Activated T-helper 1 cell treated with Interleukin-2 at 50 U/mL for 16 hours (primary cell): ENCODE measurements at places on chromosomes 3 and 15.

GRCh38 chr3:48275287-48276027 lies 34.6 kb downstream of the ZNF589 start:
- no peak for DNase-seq

- no peak for DNase-seq
Observed at GRCh38 chr3:5197022-5197421, 9.5 kb downstream of the EDEM1 start.

GRCh38 chr15:63473999-63474809 lies 30.2 kb upstream of the USP3 start:
- no peak for DNase-seq

DNA sequence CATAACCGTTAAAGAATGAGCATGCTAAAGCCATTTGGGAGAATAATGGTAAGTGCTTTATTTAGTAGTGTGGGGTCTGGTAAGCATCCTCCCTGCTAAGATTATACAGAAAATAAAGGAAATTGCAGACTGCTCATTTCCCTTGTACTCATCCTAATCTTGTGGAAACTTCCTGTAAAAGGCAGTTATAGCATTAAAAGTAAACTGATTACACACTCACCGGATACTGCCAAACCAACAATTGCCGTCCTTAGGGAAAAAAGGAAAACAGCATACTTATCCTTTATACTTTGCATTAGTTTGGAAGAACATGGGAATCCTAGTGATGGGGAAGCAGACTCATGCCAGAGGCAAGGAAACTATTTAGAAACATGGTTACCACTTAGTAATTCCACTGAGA lies 5.3 kb upstream of the SPRED1 start:
- no peak for DNase-seq

- DNase-seq, result no peak
Observed at GRCh38 chr3:176839466-176839865, 357.8 kb downstream of the TBL1XR1 start.

GRCh38 chr15:99343881-99344551 lies 92.7 kb downstream of the LRRC28 start:
- DNase-seq, result peak; percentile 5

DNA sequence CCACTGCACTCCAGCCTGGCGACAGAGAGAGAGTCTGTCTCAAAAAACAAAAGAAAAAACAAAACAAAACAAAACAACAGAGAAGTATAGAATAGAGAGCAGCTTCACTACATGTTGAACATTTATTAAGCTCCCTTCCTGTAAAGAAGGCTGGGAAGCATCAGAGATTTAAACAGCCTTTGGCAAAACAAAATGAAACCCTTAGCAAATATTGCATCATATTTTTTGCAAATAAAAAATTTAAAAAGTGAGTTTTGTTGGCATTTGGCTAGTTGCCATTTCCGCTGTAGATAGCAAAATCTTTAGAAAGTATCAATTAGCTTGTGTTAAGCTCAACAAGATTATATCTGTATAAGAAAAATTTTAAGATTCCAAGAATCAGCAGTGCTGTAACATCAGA lies 151.2 kb downstream of the SERPINI1 start:
- DNase-seq, result no peak

- no peak for DNase-seq
Observed at GRCh38 chr3:18035641-18036449, 293.4 kb upstream of the TBC1D5 start.

GRCh38 chr15:63408524-63408923 lies 26.9 kb upstream of the CA12 start:
- no peak for DNase-seq

GRCh38 chr3:67947808-67948508 lies 293.5 kb upstream of the SUCLG2 start:
- DNase-seq, result peak; percentile 55

GRCh38 chr3:126364130-126364695 lies 7.0 kb upstream of the KLF15 start:
- DNase-seq, result no peak

DNA sequence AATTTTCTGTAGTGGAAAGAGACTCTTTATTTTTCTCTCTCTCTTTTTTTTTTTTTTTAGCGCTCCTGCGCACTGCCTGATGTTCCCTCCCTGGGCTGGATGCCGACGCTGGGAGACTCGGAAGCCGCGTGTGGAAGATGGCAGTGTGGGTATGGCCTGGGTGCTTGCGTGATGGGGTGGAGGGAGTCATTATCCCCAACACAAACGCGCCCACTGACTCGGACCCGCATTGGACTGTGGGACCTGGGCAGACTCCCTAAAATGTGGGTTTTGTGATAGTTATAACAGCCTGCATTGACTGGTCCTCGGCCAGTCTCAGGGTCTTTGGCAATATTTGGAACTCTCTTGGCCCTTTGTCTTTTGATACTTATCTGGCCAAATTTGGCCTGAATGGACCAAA lies 157.9 kb downstream of the TJP1 start:
- no peak for DNase-seq

GRCh38 chr3:52191663-52192062 lies 6.3 kb upstream of the ALAS1 start:
- no peak for DNase-seq

DNA sequence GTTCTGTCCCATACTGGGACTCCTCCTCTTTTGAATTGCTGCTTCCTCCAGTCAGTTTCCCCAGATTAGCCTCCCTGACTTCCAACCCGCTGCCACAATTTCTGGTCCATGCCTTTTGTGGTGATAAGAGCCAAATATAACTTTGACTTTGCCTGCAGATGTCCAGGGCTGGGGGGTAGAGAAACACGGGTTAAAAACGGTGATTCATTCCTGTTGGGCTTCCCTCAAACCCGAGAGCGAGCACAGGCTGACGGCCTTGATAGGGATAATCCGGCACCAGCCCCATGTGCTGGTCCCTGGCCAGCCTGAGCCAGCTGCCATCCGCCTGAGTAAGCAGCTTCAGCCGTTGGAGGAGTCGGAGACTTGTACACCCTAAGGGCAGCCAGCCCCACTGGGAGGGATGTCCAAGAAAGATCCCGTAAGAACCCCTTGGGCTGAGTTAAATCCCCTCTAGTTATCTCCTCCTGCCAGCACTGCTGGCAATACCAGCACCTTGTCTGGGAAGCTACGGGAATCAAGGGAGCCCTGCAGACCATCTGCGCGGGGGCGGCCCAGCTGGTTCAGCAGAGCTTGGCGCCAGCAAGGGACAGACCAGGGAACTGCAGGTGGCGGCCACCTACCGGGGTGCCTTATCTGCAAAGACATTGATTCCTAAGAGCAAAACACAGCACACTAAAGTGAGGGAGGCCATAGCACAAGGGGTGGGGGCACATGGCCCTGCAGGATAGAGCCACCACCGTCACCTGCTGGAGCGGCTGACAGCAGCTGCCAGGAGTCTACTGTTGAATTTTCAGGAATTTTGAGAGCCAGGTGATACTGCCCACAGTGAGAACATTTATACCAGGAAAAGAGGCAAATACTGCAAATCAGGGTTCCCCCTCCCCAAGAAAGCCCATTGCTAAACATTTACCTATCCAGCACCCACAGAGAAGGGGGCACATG lies 18.1 kb downstream of the CSPG4 start:
- no peak for DNase-seq

- no peak for DNase-seq
Observed at GRCh38 chr3:44958386-44958785, 17.6 kb downstream of the ZDHHC3 start.

GRCh38 chr3:16290827-16291196 lies 25.8 kb downstream of the OXNAD1 start:
- DNase-seq, result no peak

GRCh38 chr3:71401695-71402231 lies 181.8 kb downstream of the FOXP1 start:
- DNase-seq, result no peak

DNA sequence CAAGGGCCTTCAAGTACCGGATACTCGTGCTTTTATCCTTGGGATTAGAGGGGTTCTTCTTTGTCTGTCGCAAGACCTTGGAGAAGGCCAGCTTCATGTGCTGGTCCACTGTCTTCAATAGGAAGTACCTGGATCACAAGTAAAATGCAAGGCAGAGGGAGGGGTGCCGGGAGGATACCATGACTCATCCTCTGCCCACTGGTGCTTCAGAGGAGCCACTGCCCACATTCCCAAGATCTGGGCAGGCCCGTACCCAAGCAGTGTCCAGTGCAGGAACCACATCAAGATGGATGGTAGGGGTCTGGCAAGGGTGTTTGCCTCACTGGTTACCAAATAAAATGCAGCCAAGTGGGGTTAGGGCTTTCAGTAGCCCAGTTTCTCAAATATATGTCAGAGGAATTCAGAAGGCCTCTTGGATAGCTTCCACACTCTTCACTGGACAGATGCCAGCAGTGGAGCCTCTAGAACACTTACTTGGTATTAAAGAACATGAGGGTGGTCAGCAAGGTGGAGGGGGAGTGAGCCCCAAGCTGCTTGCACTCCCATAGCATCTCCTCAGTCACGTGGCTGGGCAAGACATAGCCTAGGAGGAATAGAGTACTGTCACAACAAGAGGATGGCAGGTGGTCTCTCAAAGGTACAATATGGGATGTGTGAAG lies 3.6 kb upstream of the IMPDH2 start:
- DNase-seq, result no peak

DNA sequence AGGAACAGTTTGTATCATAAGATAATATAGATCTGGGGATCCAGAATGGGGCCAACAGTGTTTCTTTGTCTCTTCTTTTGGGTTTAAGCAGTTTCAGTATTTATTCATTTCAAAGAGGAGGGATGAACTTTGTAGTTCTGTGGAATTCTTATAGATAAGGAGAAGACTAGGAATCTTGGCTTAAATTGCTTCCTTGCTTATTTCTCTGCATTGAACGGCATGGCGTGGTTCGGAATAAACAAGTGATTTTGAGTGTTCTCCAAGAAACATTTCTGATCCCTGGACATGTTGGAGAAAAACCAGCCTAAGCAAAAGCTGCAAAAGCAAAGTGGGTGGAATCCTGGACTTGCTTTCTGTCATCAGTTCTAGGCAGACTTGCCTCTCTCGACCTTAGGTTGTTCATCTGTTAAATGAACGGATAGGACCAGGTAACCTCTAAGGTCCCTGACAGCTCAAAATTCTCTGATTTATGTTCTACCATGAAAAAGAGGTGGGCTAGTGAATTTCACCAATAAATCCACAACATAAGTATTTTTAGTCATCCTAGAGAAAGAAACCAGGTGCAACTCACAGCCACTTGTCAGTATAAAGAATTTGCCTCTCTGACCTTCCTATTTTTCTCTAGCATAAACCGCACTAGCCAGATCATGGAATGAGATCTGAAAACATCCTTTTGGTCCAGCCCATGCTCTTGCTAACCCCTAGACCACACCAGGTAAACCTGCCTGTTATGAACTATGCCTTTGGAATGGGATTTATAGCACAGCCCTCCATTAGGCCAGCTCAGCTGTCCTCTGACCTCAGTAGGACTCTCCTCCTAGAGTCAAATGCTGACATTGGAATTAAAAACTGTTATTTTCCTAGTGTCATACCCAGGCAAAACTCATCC lies 78.8 kb downstream of the CLDN11 start:
- no peak for DNase-seq

DNA sequence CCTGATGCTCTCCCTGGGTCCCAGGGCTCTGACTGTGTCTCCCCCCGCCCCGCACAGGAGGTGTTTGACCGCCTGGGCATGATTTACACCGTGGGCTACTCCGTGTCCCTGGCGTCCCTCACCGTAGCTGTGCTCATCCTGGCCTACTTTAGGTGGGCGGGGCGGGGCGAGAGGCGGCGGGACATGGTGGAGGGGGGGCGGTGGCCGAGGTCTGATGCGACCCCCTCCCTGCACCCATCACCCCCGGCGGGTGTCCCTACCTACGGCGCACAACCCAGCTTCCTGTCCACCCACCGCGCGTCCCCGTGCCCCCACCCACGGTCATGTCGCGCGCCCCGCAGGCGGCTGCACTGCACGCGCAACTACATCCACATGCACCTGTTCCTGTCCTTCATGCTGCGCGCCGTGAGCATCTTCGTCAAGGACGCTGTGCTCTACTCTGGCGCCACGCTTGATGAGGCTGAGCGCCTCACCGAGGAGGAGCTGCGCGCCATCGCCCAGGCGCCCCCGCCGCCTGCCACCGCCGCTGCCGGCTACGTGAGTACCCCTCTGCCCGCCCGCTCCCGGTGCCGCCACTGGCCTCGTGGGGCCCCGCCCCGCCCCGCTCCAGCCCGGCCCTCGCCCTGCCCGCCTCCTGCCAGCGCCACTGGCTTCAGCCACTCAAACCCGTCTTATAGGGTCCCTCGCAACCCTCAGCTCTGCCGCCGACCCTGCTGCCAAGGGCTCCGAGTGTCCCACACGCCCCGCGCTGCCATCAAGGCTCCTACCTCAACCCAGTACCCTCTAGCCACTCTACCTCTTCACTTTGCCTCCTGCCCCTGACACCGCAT lies 21.0 kb downstream of the PTH1R start:
- no peak for DNase-seq

GRCh38 chr3:42901073-42901415 lies 4.9 kb upstream of the ZNF662 start:
- DNase-seq, result no peak

GRCh38 chr3:122230174-122230573 lies 46.7 kb downstream of the CASR start:
- DNase-seq, result no peak

DNA sequence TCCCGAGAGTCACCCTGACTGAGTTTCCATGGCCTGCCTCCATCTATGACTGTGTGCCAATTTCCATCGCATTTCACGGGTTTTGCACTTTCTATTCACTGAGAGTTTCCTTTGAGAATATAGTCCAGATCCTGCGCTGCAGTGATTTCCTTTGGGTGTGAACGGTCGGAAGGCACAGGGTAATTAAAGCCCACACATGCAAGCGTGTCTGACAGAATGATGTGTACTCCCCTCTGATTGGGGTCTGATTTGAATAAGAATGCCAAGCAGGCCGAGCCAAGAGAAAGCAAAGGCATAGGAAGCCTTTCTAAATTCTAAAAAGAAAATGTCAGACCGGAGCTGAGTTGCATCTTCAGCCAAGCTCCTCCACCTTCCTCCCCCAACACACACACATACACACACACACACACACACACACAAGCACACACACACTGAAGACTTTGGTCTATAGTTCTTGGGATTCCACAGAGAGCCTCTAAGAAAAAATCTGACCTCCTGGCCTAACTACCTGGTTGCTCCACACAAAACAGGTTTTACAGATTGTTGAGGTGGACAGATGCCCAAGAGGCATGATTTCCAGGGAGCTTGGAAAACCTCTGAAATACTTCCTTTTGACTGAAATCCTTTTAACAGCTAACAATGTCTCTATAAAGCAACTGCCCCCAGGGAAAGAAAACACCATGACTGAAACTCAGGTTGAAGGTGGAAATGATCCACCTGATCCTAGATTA lies 59.7 kb upstream of the LRRN1 start:
- no peak for DNase-seq

DNA sequence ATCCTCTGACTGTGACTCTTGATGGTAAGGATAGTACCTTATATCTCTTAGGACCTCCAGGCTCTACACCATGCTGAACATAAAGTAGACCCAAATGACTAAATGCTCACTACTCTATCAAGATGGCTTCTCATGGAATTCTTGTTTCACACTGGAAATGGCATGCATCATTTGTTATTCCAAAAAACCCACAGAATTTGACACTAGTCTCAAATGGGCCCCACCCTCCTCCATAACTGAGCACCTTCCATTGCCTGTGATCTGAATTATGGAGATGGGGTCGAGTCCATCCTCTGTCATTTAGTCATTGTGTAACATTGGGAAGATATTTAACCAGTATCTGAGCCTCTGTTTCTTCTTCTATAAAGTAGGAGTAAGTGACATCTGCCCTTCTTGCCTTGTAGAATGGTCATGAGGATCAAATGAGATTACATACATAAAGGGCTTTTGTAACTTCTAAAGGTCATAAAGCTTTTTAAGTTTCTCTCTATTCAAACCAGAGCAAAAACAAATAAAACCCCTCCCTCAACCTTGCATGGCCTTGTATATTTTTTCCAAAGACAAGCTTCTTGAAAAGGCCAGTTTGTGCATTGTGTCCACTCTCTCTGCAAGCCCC lies 57.0 kb upstream of the PTX3 start:
- DNase-seq, result no peak

- no peak for DNase-seq
Observed at GRCh38 chr3:44128057-44128775, 113.5 kb upstream of the TOPAZ1 start.
